ENCODE measurements at places on chromosomes 3 and 15.

DNA sequence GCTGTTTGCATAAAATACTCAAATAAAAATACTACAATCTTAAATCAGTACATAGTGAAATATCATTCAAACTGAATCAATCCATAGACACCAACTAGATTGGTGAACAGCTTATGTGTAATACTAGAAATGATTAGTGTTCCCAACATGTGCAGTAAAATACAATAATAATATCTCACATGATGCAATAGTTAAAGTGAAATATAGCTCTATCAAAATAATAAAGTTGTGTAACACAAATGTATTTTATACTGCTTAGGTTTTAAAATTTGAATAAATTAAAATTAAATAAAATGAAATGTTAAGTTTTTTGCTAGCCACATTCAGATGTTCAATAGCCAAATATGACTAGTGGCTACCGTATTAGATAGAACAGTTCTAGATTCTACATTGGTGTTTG, 714.1 kb downstream of the ZNF385D start:
- DNase-seq = no peak

DNA sequence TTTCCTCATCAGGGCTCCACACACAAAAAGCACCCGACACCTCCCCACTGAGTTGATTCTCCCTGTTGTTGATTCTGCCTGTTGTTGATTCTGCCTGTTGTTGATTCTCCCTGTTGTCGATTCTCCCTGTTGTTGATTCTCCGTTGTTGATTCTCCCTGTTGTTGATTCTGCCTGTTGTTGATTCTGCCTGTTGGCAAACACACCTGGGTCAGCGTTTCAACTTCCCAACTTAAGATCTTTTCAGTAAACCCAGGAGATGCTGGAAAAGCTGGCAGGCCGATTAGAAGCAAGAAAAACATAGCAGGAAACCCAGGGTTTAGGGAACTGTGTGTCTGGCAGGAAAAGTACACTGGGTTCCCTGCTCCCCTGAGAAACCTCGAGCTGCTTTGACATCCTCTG, 47.9 kb downstream of the TNK2 start:
- DNase-seq = no peak

DNA sequence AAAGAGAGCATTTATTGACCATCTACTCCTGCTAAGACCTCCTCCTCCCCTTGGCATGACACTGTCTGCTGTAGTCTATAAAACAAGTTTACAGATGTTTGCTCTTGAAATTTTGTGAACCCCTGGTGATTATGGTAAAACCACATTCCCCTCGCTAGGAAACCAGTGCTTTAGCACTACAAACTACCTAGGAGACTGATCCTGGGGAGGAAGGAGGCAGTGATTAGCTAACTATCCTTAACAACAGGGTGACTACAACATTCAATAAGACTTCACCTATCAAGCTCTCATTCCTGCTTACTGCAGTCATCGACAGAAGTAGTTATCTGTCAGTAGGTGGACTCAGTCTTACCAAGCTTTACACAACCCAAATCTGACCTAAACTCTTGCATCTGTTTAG, 371.3 kb downstream of the TUSC7 start:
- no peak for DNase-seq

- no peak for DNase-seq
These were observed 73.9 kb upstream of the SLC24A5 start for GRCh38 chr15:48046813-48047438.

GRCh38 chr3:130825762-130826299, 68.1 kb upstream of the ATP2C1 start:
- no peak for DNase-seq
